Thyroid gland (tissue), 4 donors: ENCODE measurements at places on chromosomes 4 and X. TPM values are rescaled to one million over a fixed set of nuclear protein-coding genes. Genes with fewer than 3 reads are reported as not detected.

The FAM149A gene
- total RNA-seq, result 10.1 TPM

The INTS6L gene
- total RNA-seq, result 4.9 TPM

The GPR50 gene
- total RNA-seq, result not detected

The RHOXF2B gene
- 0.13 TPM for total RNA-seq

The UCHL1 gene
- 28.2 TPM for total RNA-seq

The GLOD5 gene
- 3.3 TPM for total RNA-seq

The CXCL10 gene
- total RNA-seq, result not detected

The CXorf65 gene
- total RNA-seq, result not detected

The SPANXB1 gene
- total RNA-seq, result not detected

The HSFX3 gene
- total RNA-seq, result not detected

- no peaks in the 10 kb centered on the region for H3K27me3 ChIP-seq
- H3K36me3 ChIP-seq, result no peaks in the 10 kb centered on the region
- no peak overlapping the region for H3K4me3 ChIP-seq
- H3K27ac ChIP-seq, result no peak overlapping the region
- H3K4me1 ChIP-seq, result no peaks in the 10 kb centered on the region
Measured at GRCh38 chr4:123659262-123659661, 262.7 kb downstream of the SPRY1 start.

DNA sequence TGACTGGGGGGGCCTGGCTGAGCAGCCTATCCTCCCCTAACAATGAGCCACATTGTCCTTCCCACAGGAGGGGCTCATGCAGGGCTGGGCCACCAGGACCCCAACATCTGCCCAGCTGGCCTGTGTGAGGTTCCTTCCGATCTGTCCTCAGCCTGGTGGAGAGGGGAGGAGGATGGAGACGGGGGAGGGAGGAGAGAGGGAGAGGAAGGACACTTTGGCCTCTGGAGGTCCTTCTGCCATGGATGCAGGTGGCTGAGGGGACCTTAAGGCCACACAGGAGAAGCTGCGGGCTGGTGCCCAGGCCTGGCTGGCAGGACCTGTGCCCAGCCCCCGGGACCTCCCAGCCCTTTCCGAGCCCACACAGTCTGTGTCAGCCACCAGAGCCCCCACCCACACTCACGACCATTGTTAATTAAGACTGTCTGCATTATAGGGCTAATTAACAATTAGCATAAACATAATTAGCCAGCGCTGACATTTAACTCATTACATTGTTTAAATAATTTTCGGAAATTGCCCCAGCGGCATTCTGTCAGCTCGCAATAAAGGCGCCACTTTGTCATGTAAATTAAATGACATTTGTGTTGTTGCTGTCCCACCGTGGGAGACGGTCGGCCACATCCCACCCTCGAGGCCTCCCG lies 53.0 kb upstream of the NKX1-1 start:
- H3K27ac ChIP-seq, result no peak overlapping the region
- no peaks in the 10 kb centered on the region for H3K4me1 ChIP-seq

- H3K4me1 ChIP-seq, result no peaks in the 10 kb centered on the region
- DNase-seq, result no peak
- H3K27me3 ChIP-seq, result no peaks in the 10 kb centered on the region
- no peak overlapping the region for H3K4me3 ChIP-seq
- H3K36me3 ChIP-seq, result no peaks in the 10 kb centered on the region
Measured at GRCh38 chr4:27894951-27895350, 1034.3 kb downstream of the STIM2 start.

DNA sequence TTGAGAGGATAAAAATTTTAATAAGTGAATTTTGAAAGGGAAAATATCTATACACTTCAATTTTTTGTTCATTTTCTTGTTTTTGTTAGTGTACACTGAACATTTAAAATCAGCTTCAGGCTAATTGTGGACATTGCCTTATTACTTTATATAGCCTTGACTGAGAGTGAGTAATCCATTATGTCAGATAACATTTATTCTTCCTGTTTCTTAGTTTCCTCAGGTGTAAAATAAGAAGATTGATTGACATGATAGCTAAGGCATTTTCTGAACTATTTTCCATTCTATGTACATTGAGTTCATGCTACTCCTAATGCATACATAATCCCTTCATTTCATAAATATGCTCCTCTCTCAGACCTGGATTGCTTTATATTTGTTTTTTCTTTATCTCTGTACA lies 607.3 kb upstream of the AADAT start:
- H3K4me3 ChIP-seq, result no peak overlapping the region
- H3K27ac ChIP-seq, result no peak overlapping the region
- H3K4me1 ChIP-seq, result no peaks in the 10 kb centered on the region
- no peaks in the 10 kb centered on the region for H3K27me3 ChIP-seq
- H3K36me3 ChIP-seq, result no peaks in the 10 kb centered on the region

DNA sequence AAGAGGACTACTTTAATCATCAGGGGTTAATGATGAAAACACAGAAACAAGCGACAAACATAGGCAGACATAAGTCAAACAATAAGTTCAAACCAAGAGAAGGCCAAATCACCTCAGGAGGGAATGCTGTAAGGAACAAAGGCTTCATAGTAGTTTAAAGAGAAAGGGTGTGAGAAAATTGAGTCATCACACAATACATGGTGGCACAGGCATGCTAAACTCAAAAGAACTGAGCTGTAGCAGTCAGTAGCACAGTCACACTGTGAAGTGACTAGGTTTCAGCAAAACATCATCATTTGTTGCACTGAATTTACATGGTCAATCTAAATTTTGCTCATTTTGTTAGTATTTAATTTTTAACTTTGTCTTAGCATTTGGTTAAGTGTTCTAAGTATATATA lies 24.2 kb downstream of the SMC1A start:
- no peaks in the 10 kb centered on the region for H3K27me3 ChIP-seq
- no peak overlapping the region for H3K4me3 ChIP-seq
- no peak for DNase-seq
- H3K4me1 ChIP-seq, result no peaks in the 10 kb centered on the region
- H3K36me3 ChIP-seq, result peaks cover 5% of the 10 kb centered on the region

DNA sequence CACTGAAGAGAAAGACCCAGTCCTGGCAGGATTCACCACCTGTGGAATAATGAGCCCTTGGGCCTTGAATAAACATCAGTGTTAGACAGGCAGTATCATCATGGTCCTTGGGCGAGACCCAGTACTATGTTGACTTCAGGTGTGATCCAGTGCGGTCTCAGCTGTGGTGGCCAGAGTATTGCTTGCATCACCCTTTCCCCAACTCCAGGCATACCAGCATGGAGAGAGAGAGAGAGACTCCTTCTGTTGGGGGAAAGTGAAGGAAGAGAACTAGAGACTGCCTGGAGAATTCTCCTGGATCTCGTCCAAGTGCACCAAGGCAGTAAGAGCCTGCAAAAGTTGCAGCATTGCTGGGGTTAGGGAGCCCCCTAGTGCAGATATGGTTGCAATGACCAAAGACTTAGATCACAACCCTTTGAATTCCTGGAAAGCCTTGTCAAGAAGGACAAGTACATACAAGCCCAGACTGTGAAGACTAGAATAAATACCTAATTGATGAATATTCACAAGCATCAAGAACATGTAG lies 61.1 kb upstream of the VAMP7 start:
- H3K27me3 ChIP-seq, result no peaks in the 10 kb centered on the region
- H3K4me3 ChIP-seq, result no peak overlapping the region
- H3K27ac ChIP-seq, result no peak overlapping the region
- H3K36me3 ChIP-seq, result no peaks in the 10 kb centered on the region

DNA sequence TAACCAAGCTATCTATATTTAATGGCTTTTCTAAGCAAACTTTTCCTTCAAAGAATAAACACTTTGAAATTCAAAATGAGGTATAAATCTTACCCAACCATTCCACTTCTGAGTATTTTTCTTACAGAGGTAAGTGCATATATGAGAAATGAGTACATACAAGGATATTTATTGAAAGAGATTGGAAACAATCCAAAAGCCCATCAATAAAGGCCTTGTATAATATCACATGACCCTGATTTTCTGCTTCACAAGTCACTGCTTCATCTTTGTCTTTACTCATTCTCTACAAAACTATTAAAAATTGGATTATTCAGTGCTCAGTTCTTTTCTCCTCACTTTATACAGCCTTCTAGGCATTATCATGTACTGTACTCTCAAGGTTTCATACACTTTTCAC lies 91.3 kb downstream of the SRPX start:
- H3K4me1 ChIP-seq, result no peaks in the 10 kb centered on the region
- H3K4me3 ChIP-seq, result no peak overlapping the region
- no peak overlapping the region for H3K27ac ChIP-seq
- no peaks in the 10 kb centered on the region for H3K36me3 ChIP-seq

- no peak overlapping the region for H3K4me3 ChIP-seq
- H3K4me1 ChIP-seq, result no peaks in the 10 kb centered on the region
- peak; percentile 4 for DNase-seq
- H3K27me3 ChIP-seq, result no peaks in the 10 kb centered on the region
- no peaks in the 10 kb centered on the region for H3K36me3 ChIP-seq
- H3K27ac ChIP-seq, result no peak overlapping the region
Measured at GRCh38 chrX:53122013-53122412, 28.1 kb downstream of the KANTR start.

GRCh38 chr4:44221407-44221806 lies 227.2 kb downstream of the KCTD8 start:
- H3K4me1 ChIP-seq, result no peaks in the 10 kb centered on the region
- no peak for DNase-seq
- no peaks in the 10 kb centered on the region for H3K36me3 ChIP-seq

GRCh38 chr4:123596805-123597204 lies 200.2 kb downstream of the SPRY1 start:
- H3K36me3 ChIP-seq, result no peaks in the 10 kb centered on the region
- DNase-seq, result no peak
- H3K27me3 ChIP-seq, result no peaks in the 10 kb centered on the region
- H3K27ac ChIP-seq, result no peak overlapping the region

DNA sequence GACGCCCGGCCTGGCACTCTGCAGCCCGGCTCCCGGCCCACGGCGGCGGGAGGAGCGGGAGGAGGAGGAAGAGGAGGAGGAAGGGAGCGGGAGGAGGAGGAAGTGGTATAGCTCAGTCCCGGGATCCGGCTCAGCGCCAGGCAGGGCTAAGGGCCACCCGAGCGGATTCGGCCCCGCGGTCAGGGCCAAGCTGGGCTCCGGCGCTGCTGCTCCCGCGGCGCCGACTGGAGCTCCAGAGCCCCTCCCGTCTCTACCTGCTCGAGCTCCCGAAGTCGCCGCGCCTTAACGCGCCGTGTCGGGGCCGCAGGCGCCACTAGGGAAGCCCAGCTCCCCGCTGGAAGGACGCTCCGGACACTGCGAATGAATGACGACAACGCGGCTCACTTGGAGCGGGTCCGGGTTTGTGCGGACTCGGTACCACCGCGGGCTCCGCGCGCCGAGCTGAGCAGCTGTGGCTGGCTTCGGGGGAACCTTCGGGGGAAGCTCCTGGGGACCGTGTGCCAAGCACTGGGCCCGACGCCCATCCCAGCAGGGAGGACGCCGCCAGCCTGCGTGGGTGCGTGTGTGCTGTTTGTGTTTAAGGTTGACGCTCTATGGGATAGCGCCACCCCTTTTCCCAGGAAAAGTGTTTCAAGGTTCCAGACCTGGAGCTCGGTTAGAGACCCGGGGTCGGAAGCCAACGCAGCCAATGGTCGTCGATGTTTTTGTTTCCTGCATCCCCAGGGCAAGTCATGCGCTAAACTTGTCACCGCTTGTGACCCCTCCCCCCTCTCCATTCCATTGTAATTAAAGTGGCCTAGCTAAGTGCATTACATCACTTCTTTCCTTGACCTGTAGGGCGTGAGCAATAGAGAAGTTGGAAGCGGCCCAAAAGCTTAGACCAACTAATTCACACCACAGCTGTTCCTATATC lies at the start of gene TBC1D9:
TBC1D9 (minus strand) TSS at position 67 of the 913 bp plus-strand sequence. CDS start 340 bp downstream, outside the sequence.
- peak within 1 kb of the TSS; percentile 99 for H3K27ac ChIP-seq
- no peaks in the 10 kb centered on the region for H3K36me3 ChIP-seq
- H3K4me3 ChIP-seq, result peak within 1 kb of the TSS; percentile 83
- DNase-seq, result peak; percentile 77
- no peaks in the 10 kb centered on the region for H3K27me3 ChIP-seq
- H3K4me1 ChIP-seq, result no peaks in the 10 kb centered on the region

- H3K4me1 ChIP-seq, result no peaks in the 10 kb centered on the region
- no peak overlapping the region for H3K27ac ChIP-seq
- no peaks in the 10 kb centered on the region for H3K36me3 ChIP-seq
- no peaks in the 10 kb centered on the region for H3K27me3 ChIP-seq
Measured at GRCh38 chrX:129802863-129803262, 23.1 kb downstream of the SASH3 start.

GRCh38 chrX:49995795-49996455 lies 73.5 kb downstream of the CLCN5 start:
- DNase-seq, result no peak
- no peaks in the 10 kb centered on the region for H3K4me1 ChIP-seq
- no peaks in the 10 kb centered on the region for H3K36me3 ChIP-seq
- peaks cover 5% of the 10 kb centered on the region for H3K27me3 ChIP-seq
- no peak overlapping the region for H3K4me3 ChIP-seq
- H3K27ac ChIP-seq, result no peak overlapping the region

DNA sequence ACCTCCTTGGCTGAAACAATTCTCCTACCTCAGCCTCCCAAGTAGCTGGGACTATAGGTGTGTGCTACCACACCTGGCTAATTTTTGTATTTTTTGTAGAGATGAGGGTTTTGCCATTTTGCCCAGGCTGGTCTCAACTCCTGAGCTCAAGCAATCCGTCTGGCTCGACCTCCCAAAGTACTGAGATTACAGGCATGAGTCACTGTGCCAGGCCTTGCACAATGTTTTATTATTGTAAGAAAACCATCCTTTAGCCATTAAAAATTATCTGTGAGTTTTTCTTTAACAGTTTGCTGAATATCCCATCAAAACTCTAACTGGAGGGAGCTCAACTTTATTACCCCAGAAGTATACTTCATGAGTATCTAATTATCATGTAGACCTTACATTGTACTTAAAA lies 900.3 kb downstream of the PCDH7 start:
- no peaks in the 10 kb centered on the region for H3K27me3 ChIP-seq
- no peaks in the 10 kb centered on the region for H3K4me1 ChIP-seq
- DNase-seq, result no peak
